Thoracic aorta (tissue), 2 donors: ENCODE measurements at places on chromosomes 1 and 21. TPM values are rescaled to one million over a fixed set of nuclear protein-coding genes. Genes with fewer than 3 reads are reported as not detected.
A peak's percentile ranks its signal among the peaks of the same experiment; 100 is the strongest.

GRCh38 chr1:226064816-226065248, 2.3 kb downstream of the H3-3A start:
- H3K4me3 ChIP-seq: peak overlapping the region; percentile 86
- DNase-seq: no peak
- H3K27me3 ChIP-seq: no peaks in the 10 kb centered on the region
- H3K27ac ChIP-seq: no peak overlapping the region
- peaks cover 14% of the 10 kb centered on the region for H3K36me3 ChIP-seq
- peaks cover 64% of the 10 kb centered on the region for H3K4me1 ChIP-seq

DNA sequence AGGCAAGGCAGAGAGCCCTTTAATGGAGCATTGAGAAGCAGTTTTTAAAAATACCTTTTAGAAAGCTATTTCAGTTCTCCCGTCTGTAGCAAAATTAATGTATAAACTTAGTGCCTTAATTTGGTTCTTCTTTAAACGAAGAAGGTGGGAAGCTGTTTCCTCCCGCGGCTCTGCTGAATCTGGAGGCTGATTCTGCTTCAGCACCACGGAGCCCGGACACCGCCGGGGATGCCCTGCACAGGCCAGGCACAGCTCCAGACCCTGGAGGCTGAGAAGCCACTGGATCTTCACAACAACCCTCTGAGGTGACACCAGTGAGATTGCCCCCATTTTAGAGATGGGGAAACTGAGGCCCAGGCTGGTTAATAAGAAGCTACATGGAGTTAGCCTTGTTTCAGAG, 175.8 kb upstream of the VAMP3 start:
- H3K27me3 ChIP-seq: no peaks in the 10 kb centered on the region
- H3K4me3 ChIP-seq: no peak overlapping the region
- H3K36me3 ChIP-seq: no peaks in the 10 kb centered on the region
- H3K27ac ChIP-seq: no peak overlapping the region
- DNase-seq: no peak

DNA sequence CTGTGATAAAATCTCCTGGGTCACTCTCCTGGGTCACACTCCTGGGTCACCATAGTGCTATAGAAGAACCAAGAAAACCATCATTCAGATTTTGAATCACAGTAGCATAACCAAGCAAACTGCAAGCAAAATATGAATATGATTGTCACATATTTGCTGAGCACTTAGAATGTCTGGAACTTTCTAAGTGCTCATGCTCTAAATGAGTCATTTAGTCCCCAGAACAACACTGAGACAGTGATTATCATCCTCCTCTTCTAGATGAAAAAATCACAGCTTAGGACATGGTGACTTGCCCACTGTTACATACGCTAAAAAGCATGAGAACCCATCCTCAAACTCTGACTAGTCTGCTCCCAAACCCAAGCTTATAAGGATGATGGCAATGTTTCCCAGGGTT, 39.5 kb upstream of the DDAH1 start:
- no peak for DNase-seq
- H3K4me1 ChIP-seq: peaks cover 5% of the 10 kb centered on the region
- no peaks in the 10 kb centered on the region for H3K27me3 ChIP-seq
- H3K27ac ChIP-seq: no peak overlapping the region
- H3K4me3 ChIP-seq: no peak overlapping the region
- no peaks in the 10 kb centered on the region for H3K36me3 ChIP-seq

DNA sequence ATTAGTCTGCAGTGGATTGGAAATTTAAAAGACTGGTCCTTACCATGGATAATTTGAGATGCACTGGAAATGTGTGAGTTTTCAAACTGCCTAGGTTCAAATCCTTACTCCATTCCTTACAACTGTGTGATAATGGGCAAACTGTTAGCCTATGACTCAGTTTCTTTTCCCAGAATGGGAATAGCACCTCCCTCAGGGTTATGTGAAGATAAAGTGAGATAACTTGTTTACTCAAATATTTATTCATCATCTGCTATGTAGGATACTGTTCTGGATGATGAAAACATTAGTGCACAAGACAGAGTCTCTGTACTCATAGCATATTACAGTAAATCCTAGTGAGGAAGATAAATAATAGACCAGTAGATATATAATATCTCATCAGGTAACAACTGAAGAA, 28.6 kb downstream of the LRIG2 start:
- no peaks in the 10 kb centered on the region for H3K4me1 ChIP-seq
- no peak overlapping the region for H3K4me3 ChIP-seq
- H3K27ac ChIP-seq: no peak overlapping the region
- H3K27me3 ChIP-seq: no peaks in the 10 kb centered on the region
- H3K36me3 ChIP-seq: peaks cover 58% of the 10 kb centered on the region

DNA sequence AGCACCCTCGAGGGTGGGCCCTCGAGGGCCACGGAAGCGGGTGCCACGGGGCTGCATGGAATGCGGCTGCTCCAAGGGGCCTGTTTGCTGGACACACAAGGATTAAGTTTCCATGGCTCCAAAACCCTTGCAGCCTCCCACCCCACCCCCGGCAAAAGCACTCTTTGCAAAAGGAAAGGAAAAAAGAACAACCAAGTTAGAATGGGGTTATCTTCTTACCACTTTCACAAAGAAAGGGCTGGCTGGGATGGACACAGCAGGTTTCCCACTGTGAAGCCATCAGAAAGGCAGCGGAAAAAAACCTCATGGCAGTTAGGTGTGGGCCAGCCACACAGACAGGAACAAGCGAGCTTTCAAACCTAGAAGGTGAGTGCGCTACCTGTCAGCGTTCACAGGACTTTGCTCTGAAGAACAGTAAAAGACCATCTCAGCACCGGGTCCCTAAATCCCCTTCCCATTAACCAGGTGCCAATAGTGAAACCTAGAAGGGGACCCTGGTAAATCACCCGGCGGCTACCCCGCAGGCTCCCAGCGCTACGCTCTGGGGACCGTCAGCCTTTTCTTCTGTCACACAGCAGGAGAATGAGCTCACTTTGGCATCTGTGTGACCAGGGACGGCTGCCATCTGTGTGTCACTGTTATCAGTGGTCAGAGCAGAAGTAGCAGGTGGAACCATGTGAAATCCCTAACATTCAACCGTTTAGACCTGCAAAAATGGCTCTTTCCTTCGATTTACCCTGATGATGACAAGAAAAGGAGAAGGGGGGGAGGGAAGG, 93.0 kb downstream of the SIM2 start:
- no peak overlapping the region for H3K4me3 ChIP-seq
- no peak overlapping the region for H3K27ac ChIP-seq
- H3K36me3 ChIP-seq: no peaks in the 10 kb centered on the region
- no peak for DNase-seq

DNA sequence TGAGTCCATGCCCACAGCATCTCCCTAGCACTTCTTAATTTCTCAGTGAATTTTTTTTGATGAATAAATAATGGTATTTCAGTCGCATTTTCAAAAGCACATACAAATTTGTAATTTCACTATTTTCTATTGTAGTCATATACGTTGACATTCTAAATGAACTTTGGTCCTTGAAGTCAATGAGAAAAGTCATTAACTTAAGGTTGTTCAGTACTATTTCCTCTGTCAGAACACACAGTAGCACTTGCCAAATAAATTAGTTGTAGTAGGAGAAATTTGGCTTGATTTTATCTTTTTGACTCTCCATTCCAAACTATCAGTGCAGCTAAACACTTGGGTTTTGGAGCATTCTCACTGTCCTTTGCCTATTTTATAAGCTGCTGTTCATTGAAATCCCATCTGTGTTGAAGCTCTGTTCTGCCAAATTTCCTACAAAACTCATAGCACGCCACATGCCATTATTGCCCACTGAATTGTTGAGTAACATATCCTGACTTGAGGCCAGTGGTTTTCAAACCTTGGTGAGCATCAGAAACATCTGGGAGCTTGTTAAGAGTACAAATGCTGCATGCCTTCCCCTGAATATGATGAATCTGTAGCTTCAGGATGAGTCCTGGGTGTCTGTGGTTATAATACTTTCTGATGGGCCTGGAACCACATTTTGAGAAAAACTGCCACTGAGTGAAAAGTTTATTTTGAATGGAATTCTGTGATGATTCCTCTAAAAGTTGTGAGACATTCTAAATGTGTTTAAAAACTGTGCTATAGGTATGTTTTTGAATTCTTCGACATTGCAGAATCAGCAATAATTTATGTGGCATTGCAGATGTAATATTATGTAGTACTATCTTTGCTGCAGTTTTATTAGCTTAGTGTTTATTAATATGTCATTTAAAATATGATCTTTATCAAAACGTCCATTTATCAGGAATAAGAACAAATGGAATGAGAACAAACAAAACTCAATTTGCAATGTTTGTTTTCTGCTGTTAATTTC, 78.9 kb downstream of the DNM3 start:
- no peak for DNase-seq
- no peaks in the 10 kb centered on the region for H3K36me3 ChIP-seq
- H3K4me1 ChIP-seq: no peaks in the 10 kb centered on the region
- H3K27ac ChIP-seq: no peak overlapping the region
- H3K27me3 ChIP-seq: no peaks in the 10 kb centered on the region

DNA sequence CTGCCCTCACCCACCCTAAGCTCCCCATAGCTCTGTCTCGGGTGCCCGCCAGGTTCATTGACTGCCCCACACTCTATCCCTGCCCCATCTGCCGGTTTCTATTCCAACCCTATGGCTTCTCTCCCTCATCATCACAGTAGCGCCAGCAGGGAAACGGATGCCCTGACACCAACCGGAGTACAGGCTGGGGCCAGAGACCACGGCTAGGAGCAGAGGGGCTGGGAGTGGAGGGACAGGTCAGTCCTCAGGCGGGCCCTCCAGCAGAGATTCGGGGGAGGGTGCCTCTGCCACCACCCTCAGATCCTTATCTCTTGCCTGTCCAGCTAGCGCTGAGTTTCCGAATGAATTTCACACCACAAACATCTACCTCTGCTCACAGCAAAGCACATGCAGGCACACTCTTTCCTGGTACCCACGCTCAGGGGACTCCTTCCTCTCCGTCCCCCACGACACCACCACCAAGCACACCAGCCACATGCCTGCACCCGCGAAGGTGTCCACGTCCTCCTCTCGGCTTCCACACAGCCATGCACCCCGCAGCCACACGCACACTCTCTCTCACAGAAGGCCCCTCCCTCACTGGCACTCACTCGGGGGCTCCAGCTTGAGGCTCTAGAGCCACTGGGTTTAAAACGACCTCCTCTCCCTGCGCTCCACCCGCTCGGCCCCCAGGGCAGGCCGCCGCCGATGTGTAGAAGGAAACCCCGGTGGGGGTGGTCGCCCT, 7.2 kb downstream of the TAL1 start:
- peak overlapping the region; percentile 65 for H3K4me3 ChIP-seq
- H3K27ac ChIP-seq: no peak overlapping the region
- no peak for DNase-seq
- peaks cover 15% of the 10 kb centered on the region for H3K4me1 ChIP-seq
- H3K36me3 ChIP-seq: no peaks in the 10 kb centered on the region

GRCh38 chr1:26021647-26022403, at the start of gene EXTL1:
EXTL1 (plus strand) TSS chr1:26021775; CDS start chr1:26022647, 872 bp downstream.
- no peak for DNase-seq
- H3K36me3 ChIP-seq: no peaks in the 10 kb centered on the region
- no peak within 1 kb of the TSS for H3K27ac ChIP-seq
- H3K4me3 ChIP-seq: peak within 1 kb of the TSS; percentile 42

- no peaks in the 10 kb centered on the region for H3K4me1 ChIP-seq
- DNase-seq: no peak
- no peaks in the 10 kb centered on the region for H3K36me3 ChIP-seq
- no peaks in the 10 kb centered on the region for H3K27me3 ChIP-seq
- H3K27ac ChIP-seq: no peak overlapping the region
- no peak overlapping the region for H3K4me3 ChIP-seq
These were observed 91.0 kb downstream of the SETD4 start for GRCh38 chr21:35969281-35969680.

DNA sequence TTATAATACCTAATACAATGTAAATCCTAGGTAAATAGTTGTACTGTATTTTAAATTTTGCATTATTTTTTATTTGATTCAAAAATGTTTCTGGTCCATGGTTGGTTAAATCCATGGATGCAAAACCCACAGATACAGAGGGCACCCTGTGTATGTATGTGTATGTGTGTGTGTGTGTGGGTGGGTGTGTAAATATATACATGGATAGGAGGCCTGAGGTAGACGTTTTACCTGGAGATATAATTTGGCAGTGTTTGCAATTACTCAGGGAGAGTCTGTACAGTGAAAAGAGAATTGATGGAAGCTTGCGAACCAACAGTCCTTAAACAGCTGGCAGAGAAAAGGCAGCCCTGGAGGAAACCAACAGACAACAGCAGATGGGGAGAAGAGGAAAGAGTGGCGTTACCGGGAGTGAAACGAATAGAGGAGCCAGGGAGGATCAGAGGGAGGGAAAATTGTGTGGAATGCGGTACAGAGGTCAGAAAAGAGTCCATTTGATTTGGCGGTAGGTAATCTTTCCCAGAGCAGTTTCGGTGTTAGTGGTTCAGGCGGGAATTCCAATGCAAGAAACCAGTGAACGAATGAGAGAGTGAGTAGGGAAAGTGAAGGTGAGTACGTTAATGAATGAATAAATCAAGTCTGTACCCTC, 47.9 kb upstream of the NBL1 start:
- peak overlapping the region; percentile 82 for H3K4me3 ChIP-seq
- no peak for DNase-seq
- H3K27ac ChIP-seq: peak overlapping the region; percentile 90
- H3K36me3 ChIP-seq: no peaks in the 10 kb centered on the region
- no peaks in the 10 kb centered on the region for H3K27me3 ChIP-seq

GRCh38 chr1:154145986-154146385, 8.9 kb downstream of the NUP210L start:
- H3K4me1 ChIP-seq: no peaks in the 10 kb centered on the region
- no peak for DNase-seq
- no peak overlapping the region for H3K27ac ChIP-seq
- H3K36me3 ChIP-seq: no peaks in the 10 kb centered on the region

GRCh38 chr1:54107131-54107530, 45.7 kb downstream of the CDCP2 start:
- no peak overlapping the region for H3K27ac ChIP-seq
- no peaks in the 10 kb centered on the region for H3K36me3 ChIP-seq
- DNase-seq: no peak
- H3K4me3 ChIP-seq: no peak overlapping the region
- no peaks in the 10 kb centered on the region for H3K4me1 ChIP-seq

DNA sequence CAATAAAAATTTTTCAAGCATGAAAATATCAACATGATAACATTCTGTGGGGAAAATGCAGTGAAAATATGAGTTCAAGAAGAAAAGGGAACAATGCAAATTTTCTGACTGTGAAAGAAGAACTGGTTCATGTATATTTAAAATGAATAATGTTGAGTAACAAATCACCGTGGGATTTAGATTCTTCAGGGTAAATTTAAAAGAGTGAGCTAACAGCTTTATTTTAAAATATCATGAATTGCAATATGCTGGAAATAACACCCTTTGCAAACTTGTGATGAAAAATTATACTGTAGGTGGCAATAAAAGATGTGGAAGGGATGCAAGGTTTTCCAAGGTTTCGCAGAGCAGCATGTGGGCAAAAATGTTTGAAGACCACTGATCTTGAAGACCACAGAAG, 13.2 kb upstream of the SSX2IP start:
- H3K4me3 ChIP-seq: no peak overlapping the region
- no peaks in the 10 kb centered on the region for H3K27me3 ChIP-seq
- no peak for DNase-seq

The DIPK1A gene
- 18.3 TPM for total RNA-seq

The OR10Z1 gene
- not detected for total RNA-seq

The E2F2 gene
- total RNA-seq: 0.14 TPM

The ZFYVE9 gene
- 45.9 TPM for total RNA-seq

The TSTD1 gene
- total RNA-seq: 34.2 TPM

The S1PR1 gene
- total RNA-seq: 42.5 TPM

The FCAMR gene
- total RNA-seq: not detected

The CCDC24 gene
- 24.0 TPM for total RNA-seq

The TEDDM1 gene
- total RNA-seq: not detected

The SMCP gene
- not detected for total RNA-seq

The HIVEP3 gene
- 12.8 TPM for total RNA-seq
